ENCODE measurements at places on chromosomes 2 and 18.

GRCh38 chr2:241499146-241499965 is 9.0 kb downstream of the STK25 start:
- DNase-seq: no peak

DNA sequence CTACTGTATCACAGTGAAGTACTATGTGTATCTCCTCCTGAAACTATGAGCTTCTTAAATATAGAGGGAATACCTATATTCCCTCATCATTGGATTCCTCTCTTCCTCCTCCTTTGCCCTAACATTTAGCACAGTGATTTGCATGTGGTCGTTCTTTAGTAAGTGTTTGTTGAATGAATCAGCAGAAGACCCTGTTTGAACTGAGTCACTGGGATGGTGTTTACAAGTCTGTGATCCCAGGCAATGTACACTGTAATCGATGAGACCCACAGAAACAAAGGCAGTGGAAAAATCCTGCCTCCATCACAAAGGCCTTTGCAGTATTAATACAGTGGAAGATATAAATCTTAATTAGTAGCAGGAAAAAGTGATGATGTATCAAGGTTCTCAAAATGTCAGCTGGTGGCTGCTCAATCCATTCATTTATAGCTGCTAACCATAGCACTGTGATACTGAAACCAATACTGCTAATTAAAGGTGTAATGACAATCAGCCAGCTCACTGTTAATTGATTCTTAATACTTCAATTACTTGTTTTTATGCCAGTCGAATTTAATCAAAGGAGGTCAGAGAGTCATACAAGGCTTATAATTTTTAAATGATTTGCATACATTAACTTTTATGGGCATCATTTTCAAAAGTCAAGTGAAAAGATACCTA is 20.8 kb upstream of the MYO3B start:
- DNase-seq: no peak

DNA sequence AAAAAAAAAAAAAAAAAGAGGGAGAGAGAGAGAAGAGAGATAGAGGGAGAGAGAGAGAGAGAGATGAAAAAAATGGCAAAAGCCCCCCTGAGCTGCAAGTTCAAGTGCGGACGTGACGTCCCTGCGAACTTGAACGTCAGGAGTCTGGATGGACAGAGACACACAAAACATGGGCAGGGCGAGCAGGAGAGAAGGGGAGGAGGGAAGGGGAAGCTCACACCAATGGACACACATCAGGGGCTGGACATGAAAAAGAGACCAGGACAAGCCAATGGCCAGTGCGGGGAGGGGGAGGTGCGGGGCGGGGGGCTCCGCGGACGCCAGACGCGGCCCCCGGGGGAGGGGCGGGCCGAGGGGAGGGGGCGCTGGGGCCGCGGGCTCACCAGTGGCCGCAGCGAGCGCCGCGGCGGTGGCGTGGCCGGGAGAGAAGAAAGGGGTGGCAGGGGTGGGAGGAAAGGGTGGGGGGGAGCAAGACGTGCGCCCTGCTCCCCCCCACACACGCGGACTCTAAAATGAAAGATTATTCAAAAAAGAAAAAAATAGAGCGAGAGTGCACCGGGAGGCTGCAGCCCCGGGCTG is at the start of gene BCL11A:
TSS of gene BCL11A (minus strand) at position 160 of the 579 bp plus-strand sequence. CDS start 384 bp downstream, outside the sequence.
- peak; percentile 68 for DNase-seq

DNA sequence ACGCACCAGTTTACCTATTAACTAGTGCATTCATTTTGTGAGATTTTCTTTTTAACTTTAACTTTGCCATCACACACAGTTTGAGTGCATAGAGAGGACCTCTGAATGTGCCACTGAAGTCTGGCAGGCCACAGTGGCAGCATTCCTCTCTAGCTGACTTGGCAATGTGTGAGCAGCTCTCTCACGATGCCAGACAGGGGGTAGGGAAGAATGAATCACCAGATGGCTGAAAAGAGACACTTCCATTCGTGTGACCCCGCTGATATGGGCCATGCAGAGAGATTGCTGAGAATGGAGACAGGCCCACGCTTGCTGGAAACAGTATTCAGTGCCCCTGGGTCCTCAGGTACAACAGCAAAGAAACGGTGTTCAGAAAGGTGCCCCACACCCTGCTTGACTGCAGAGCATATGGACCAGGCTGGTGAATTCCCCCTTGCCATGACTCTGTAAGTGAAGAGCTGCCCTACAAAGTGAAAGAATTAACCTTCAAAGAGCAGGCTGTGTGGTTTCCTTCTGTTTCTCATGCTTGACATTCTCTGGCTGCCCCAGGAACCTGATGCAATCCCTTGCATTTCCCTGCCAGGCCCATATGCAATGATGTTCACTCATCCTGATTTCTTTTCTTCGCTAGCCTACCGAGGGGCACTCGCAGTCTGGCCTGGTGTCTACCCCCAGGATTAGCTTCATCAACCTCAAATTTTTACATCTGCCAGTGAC is 236.1 kb downstream of the CDH20 start:
- DNase-seq: peak; percentile 22

GRCh38 chr2:64745562-64745961 is 91.8 kb upstream of the SERTAD2 start:
- DNase-seq: no peak

- DNase-seq: no peak
These were observed 16.8 kb upstream of the BOK start for GRCh38 chr2:241541564-241542277.

- DNase-seq: no peak
These were observed 214.7 kb downstream of the RAD51AP2 start for GRCh38 chr2:17303521-17303920.

DNA sequence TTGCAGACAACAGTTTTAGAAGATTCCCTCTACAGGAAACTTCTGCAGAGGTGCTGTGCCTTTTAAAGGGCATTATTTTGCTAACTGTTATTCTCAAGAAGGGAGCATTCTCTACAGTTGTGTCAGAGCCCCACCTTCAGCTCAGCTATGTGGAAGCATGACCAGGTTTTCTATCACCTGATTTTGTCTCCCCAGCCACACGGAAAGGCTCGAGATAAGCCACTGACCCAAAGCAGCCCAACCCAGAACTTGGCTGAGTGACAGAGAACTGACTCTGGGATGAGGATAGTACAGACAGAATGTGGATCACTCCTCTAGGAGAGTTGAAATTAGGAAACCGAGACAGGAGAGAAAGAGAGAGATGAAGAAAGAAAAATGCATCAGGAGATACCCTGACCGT is 10.7 kb downstream of the COL4A4 start:
- DNase-seq: no peak

- no peak for DNase-seq
These were observed 232.1 kb upstream of the STK17B start for GRCh38 chr2:196403471-196403870.

GRCh38 chr2:178115271-178115670 is 3.0 kb downstream of the RBM45 start:
- DNase-seq: no peak

DNA sequence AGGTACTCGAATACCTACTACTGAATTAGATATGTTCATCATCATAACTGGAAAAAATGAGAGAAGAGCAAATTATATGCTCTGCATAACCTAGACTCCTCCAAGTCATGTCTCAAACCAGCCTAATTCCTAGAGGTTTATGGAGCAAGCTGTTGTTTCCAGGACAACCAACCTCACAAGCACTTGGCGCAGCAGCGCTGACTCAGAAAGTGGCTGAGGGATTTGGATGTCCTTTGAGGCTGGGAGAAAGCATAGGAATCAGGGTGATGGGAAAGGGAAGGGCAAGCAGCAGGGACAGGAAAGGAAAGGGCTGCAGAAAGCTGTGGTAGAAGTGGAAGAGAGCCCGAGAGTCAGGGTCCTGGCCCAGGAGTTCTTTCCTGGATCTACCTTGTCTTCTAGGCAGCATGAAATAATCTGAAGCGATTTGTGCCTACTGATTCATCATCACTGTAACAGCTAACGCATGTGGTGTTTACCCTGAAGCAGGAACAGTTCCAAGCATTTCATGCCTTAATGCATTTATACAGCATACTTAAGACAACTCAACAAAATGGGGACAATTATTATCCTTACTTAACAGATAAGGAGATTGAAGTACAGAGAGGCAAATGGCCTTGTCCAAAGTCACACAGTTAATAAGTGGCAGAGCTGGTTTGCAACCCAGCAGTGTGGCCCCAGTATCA is 3.7 kb downstream of the PLEK start:
- no peak for DNase-seq

DNA sequence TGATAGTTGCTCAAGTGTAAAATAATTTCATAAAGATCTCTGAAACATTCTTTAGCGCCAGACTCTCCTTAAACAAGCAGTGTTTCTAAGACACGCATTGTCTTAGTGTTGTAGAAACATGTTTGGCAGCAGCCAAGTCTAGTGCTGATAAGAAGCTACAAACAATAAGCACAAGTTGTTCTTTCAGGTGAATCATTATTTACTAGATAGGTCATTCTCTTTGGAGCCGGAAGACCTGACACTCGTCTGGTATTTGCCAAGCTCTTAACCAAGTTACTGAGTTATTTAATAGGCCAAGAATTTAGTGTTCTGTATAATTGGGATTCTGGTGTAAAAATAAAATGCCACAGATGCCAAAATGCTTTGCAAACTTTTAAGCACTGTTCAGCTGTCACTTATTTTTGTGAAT is 852.1 kb downstream of the CPS1 start:
- no peak for DNase-seq

GRCh38 chr18:23073996-23074606 is 61.2 kb upstream of the CABLES1 start:
- DNase-seq: no peak

DNA sequence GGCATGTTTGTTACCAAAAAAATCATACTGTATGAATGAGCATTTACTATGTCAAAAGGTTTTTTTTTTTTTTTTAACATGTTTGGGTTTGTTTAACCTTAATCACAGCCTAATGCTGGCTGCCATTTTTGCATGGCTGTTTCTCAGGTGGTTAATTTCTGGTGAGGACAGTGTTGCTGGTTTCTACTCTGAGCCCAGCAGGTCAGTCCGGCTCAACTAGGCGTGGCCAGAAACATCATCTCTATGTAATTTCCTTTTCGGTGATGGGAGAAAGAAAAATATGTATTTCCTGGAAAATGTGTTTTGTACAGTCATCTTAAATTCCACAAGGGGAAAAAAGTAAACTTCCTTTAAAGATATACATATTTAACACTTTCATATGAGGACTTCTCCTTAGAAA is 24.9 kb upstream of the BZW1 start:
- DNase-seq: peak; percentile 37

GRCh38 chr2:61718965-61719364 is 134.9 kb downstream of the FAM161A start:
- no peak for DNase-seq

- DNase-seq: peak; percentile 86
These were observed at the start of gene TBC1D8 for GRCh38 chr2:101151146-101151858. Gene TBC1D8, minus strand, starts transcription at chr2:101151382. Its CDS starts 129 bp downstream, at chr2:101151253.

GRCh38 chr2:133812826-133813617 is 244.8 kb upstream of the NCKAP5 start:
- DNase-seq: no peak

- DNase-seq: no peak
These were observed 447.4 kb downstream of the EPHA4 start for GRCh38 chr2:221124532-221125240.

GRCh38 chr2:118130385-118130784 is 42.1 kb downstream of the INSIG2 start:
- DNase-seq: no peak

DNA sequence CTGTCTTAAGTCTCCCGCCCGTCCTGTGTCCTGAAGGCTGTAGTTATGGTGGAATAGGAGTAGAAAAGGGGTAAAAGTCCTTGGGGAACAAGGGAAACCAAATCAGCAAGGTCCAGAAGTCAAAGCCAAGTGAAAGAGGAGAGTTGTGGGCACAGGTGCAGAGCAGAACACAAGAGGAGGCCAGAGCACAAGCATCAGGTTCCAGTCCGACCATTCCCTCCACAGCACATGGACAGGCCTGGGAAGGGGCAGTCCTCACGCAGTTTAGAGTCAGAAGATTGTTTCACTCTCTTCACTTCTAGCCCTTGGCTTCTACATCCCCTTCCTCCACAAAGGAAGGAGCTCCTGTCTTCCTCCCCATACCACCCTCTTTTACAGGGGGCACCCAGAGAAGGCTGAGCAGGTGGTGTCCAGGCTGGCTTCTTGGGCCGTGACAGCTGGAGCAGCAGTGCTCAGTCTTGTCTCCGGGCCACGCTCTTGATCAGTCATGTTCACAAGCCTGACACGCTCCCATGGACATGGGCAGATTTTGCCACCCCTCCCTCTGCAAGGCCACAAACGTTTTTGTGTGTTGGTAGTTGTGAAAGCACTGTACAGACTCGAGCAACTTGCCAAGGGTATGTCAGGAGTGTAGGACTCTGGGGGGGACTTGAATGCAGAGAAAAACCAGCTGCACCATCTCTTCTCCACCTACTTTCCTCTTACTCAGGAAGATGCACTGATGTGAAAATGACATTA is 138.5 kb upstream of the DAPL1 start:
- no peak for DNase-seq

DNA sequence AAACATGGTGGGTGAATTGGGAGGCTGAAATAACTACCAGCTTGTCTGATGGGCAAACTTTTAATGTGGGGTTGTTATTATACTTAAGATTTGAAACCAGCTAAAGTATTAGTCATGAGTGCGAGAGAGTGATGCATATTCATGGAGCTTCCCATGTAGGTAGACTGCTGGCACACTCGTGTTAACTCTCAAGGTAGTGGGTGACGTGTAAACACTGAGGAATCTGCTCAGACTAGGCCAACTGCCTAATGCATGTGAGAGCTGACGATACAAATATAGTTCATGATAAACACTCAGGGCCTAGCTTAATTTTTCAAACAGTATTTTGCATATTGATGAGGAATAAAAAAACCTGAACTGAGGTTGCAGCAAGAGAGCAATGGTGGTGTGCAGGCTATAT is 1165.7 kb upstream of the PIK3C3 start:
- no peak for DNase-seq
